Stimulated activated CD4-positive, alpha-beta T cell treated with anti-CD3 and anti-CD28 coated beads, Interleukin-2, amount 100 ng/mL, for 24 hours (primary cell): ENCODE measurements at places on chromosomes 7 and 10.

GRCh38 chr10:130135676-130136225 lies 440 bp upstream of the GLRX3 start:
- DNase-seq: no peak

DNA sequence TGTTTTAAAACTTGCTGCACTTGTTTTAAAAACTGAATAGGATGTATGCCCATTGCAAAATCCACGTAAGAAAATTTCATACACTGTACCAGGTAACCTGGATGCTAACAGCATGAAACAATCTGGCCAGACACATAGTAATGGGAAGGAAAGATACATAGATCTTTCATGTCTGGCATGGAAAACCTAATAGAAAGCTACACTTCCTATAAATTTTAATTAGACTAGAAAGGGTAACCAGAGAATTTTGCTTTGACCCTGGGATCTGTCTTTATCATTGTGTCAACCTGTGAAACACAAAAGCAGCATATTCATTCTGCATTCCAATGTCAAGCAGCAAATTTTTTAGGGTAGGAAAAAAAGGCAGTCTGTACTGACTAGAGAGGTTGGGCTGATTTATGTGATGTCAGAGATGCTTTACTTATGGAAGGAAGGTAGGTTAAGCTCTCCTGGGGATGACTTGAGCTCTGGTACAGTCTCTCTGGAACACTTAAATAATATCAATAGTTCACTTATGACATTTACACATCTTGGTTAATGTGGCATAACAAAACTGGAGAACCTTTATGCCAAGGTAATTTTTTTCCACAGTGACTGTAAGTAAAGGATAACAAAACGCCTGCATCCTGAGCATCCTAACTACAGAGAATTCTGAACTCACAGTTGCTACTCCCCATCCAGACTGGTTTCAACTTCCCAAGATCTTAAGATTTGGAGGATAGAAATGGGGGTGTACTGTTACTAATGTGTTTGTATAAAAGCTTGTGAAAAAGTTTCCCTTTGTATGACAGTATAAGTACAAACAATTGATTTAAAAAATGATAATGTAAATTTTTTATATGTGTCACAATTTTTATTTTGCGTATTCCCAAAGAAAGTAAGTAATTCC lies 44.7 kb downstream of the DOCK4 start:
- no peak for DNase-seq

- DNase-seq: no peak
Observed at GRCh38 chr10:112967200-112967599, 17.2 kb downstream of the TCF7L2 start.

GRCh38 chr10:128839701-128840100 lies 627.3 kb upstream of the MGMT start:
- DNase-seq: no peak

- DNase-seq: no peak
Observed at GRCh38 chr7:42900842-42901241, 11.0 kb downstream of the C7orf25 start.

DNA sequence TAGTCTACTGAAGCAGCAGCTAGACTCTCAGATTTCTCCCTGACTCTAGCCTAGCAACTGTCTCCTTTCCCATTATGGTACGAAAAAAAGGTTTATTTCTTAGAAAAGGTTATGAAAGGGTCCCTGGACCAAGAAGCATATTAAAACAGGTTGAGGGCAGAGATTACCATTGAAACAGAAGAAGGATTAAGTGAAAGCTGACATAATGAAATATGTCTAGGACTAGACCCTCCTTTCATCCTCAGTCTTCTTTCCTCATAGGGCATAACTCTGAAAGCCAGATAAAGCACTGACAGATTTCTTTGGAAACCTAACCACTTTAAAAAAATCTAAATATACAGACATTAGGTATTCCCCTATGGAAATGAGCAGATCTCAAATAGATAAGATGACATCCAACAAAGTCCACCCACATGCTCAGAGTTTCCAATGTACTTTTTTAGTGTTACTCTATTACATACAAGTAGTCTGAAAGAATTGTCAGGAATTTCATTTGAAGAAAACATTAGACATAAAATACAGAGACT lies 58.6 kb downstream of the JMJD1C start:
- DNase-seq: no peak

- DNase-seq: no peak
Observed at GRCh38 chr10:93715345-93715744, 13.0 kb upstream of the FRA10AC1 start.

- DNase-seq: peak; percentile 15
Observed at GRCh38 chr10:103517234-103518085, 24.0 kb downstream of the NEURL1 start.
